Stimulated activated CD8-positive, alpha-beta memory T cell treated with anti-CD3 and anti-CD28 coated beads, Interleukin-4, amount 100 ng/mL, for 1 hour (primary cell): ENCODE measurements at places on chromosomes 7 and 10.

GRCh38 chr7:17849504-17849903 is 90.8 kb downstream of the SNX13 start:
- no peak for DNase-seq

- DNase-seq: no peak
These were observed 1040.9 kb downstream of the GRM8 start for GRCh38 chr7:126211875-126212274.

GRCh38 chr7:100629117-100629716 is 12.1 kb downstream of the TFR2 start:
- no peak for DNase-seq

DNA sequence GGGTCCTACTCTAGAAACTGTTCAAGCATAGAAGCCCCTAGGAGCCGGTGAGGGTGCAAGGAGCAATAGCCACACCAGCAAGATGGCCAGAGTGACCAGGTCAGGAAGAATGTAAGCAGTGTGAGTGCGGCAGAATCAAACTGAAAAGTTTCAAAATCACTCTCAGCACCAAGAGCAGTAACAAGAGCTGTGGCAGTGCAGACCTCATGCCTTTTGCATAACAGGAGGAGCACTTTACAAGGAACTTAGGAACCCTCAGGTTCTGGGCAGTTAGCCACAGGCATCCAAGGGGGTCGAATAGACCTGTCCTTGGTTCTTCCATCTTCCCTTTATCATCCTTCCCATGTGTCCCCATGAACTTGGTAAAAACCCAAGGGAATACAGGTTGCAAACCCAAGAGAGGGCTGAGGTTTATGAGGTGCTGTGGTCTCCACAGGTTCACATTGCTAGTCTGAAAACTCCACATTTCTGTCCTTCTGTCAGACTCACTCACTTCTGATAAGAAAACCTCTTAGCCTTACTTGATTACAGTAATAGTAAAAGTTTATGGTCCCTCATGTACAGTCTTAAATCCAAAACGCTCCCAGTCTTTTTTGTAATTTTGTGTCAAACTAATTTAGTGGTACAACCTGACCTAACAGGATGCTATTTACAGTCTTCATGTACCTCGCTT is 78.4 kb downstream of the PON1 start:
- DNase-seq: no peak

DNA sequence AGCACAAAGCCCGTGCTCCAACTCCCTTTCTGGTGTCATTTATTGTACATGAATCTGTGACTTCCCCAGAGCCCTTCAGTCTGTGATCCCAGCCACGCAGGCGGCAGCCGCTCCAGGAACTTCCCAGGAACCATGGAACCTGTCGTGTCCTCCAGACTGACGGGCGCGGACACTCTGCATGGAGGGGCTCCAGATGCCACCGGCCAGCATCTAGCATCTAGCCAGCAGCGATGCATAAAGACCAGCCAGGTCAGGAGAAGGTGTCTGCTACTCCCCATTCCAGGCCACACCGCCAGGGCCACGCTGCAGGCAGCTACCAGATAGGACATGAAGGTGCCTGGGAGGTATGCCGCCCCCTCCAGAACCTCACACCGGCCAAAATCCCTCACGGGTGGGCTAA is 77.4 kb downstream of the PRKAG2 start:
- no peak for DNase-seq

DNA sequence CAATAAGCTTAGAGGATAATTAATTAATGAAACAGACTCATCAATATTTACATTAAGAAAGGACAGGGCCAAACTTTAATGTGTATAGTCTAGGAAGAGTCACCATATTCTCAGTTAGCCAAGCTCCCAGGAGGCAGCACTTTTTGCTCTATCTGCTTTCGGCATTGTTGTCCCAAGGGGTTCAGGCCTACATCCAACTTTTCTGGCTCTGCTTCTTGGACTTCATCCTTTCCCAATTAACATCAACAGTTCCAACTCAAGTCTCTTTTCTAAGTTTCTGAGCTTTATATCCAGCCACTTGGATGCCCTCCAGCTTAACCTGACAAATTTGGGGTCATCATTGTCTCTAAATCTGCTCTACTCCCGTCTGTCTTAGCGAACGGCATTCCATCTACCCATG is 42.8 kb downstream of the GLI3 start:
- DNase-seq: no peak

DNA sequence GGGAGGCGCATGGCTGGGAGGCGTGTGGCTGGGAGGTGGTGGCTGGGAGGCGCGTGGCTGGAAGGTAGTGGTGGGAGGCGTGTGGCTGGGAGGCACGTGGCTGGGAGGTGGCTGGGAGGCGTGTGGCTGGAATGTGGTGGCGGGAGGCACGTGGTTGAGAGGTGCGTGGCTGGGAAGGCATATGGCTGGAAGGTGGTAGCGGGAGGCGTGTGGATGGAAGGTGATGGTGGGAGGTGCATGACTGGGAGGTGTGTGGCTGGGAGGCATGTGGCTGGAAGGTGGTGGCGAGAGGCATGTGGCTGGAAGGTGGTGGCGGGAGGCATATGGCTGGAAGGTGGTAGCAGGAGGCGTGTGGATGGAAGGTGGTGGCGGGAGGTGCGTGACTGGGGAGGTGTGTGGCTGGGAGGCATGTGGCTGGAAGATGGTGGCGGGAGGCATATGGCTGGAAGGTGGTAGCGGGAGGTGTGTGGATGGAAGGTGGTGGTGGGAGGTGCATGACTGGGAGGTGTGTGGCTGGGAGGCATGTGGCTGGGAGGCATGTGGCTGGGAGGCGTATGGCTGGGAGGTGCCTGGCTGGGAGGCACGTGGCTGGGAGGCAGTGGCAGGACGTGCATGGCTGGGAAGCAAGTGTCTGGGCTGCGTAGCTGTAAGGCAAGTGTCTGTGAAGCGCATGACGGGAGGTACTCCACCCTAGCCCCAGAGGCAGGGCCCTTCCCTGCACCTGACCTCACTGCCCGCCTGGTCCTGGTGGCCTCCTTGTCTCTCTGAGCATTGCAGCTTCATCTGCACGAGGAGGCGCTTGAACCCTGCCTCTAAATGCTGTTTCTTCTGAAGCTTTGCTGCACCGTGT is 35.1 kb downstream of the FOXK1 start:
- DNase-seq: no peak
